AML-193 (cell line): ENCODE measurements at places on chromosomes 6 and 20.

GRCh38 chr6:91653895-91654294 is 1067.0 kb upstream of the MAP3K7 start:
- no peak for DNase-seq

DNA sequence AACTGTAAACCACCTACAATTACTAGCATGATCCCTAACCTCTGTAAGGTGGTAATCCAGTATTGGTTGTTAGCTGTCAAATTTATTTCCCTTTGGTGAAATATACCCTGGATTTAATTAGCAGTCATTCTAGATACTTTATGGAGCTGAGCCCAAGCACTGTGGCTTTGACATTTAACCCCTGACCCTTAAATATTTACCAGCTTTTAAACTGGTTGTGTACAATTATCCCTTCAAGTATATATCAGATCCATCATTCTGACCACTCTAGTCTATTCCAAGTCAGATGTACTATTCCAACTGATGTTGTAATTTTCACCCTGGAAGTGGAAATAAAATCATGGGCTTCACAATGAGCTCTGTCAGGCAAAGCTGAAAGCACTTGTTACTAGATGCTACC is 229.6 kb downstream of the FOXC1 start:
- DNase-seq, result no peak

DNA sequence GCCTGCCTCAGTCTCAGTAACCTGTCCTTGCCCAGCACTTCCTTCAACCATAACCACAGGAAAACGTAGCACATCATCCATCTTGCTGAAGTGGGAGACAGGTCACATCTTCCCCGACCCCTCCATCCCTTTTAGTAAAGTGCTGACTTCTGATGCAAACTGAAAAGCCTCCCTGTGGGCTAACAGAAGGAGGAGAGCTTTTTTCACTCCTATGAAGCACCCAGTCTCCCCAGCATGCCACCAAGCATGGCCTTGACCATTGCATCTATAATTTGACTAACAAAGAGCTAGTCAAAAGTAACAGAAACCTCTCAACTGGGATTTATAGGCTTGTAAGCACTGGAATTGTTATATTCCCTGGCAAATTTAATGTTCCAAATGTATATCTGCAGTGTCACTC is 288.9 kb upstream of the IRAK1BP1 start:
- DNase-seq, result no peak

- DNase-seq, result no peak
Observed at GRCh38 chr6:71197780-71198179, 90.8 kb upstream of the OGFRL1 start.

DNA sequence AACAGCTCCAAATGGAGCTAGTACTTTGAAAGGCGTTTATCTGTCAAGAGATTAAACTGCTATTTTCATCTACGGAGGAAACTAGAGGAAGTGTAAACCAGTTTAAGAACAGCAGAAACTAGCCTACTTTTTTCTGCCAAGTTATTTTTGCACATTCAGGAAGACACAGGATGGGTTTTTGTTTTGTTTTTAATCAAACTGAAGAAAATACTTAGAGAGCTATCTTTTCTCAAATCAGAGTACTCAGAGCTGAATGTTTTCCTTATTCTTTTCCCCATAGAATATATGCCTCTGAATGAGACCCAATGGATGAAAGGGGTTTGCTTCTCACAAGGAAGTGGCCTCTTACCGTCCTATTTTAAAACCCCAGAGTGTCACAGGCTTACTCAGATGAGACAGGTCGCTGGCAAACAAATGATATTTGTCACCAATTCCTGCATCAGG is 538.5 kb downstream of the CD83 start:
- no peak for DNase-seq

GRCh38 chr6:129733290-129733689 is 23.3 kb upstream of the ARHGAP18 start:
- no peak for DNase-seq

- no peak for DNase-seq
Observed at GRCh38 chr6:49736017-49736508, 8.1 kb downstream of the CRISP3 start.

DNA sequence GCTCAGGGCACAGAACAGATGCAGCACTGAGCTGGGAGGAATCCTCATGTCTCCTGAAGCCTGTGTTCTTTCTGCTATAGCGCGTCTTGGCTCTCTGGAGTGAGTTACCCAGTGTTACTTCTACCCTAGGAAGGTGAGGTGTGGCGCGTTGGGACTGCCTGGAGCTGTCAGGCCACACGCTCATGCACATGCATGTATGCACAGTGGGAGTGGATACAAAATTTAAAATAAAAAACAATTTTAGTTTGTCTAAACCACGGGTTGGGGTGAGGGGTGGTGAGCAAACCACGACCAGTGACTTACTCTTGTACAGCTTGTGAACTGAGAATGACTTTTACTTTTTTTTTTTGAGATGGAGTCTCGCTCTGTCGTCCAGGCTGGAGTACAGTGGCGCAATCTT is 298.6 kb upstream of the SUPT3H start:
- no peak for DNase-seq

DNA sequence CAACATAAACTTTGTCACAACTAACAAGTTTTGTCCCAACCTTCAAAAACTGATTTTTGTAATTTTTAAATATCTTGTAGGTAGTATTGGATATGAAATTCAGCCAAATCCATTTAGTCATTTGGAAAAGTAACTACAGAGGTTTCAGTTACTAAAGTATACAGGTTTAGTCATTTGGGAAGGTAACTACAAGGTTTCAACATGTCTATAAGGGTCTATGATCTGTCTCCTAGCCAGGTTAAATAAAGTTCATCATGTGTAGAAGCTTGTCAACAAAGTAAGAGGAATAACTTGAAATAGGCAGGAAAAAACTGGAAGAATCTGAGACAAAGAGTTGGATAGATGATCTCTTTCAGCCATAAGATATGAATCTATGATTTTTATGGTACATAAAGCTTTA is 229.8 kb downstream of the COL12A1 start:
- DNase-seq, result no peak

DNA sequence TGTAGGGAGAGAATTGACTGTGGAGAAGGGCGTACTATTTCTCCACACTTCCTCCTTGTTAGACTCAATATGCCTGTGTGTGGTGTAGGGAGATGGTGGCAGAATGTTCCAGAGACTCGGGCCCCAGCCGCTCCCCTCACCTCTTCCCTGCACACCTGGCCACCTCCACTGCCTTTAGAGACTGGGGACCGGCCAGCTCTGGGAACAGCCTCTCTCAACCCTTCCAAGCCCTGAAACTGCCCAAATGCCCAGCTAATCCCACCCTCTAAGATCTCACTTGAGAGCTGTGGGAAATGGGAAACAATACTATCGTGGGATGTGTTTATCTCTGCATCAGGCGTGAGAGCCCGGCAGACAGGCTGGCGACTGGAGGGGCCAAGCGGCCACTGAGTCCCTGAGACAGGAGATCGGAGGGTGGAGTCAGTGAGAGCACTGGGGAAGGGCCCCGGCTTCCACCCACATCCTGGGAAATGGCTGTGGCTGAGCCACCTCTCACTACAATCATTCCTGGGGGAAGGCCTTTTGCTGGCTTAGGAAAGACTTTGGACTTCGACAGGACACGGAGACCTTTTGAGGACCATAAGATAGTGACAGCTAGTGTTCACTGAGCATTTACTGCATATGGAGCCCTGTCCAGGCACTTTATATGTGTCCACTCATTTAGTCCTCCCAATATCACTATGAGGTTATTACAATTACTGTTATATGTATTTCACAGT is 31.0 kb upstream of the MRPS18A start:
- no peak for DNase-seq

GRCh38 chr6:27547157-27548075 is 74.5 kb upstream of the ZNF184 start:
- no peak for DNase-seq

GRCh38 chr20:41989935-41990635 is 371.9 kb upstream of the CHD6 start:
- DNase-seq, result no peak

DNA sequence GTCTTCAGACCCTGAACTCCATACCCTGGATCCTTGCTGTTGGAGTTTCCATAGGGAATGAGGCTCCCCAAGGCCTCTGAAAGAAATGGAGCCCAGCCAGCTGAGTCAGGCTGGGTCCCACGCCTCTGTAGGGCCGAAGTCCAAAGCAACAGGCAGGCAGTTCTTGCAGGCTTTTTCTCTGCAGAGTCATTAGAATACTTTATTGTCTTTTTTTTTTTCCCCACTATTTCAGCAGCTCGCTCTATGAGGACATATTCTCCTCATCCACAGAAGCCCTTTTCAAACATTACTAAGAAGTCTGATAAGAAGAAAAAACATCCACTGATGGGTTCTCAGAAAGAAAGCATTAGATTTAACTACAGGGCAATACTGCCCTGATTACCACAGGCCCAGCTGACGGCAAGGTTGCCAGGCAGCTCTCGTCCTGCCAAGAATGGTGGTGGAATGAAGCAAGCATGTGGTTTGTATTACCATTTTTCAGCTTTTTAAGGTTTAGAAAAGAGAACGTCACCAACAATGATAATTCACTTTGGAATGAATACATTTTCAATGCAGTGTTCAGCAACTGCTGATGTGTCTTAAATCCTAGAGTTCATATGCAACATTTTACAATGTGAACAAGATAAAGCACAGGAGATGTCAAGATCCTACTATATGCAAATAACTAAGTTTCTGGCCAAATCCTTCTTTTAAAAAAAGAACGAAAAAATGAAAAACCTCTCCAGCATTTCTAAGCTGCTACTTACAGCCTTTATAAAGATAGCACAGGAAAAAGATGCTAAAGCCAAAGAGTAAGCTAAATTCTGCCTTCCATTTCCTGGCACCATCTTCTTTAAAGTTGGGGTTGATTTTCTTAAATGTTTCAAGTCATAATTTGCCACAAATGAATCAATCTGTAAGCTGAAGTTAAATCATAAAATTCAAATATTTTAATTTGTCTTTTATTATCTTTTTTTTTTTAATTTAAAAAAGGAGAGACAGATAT is 223.6 kb upstream of the CITED2 start:
- DNase-seq, result no peak

DNA sequence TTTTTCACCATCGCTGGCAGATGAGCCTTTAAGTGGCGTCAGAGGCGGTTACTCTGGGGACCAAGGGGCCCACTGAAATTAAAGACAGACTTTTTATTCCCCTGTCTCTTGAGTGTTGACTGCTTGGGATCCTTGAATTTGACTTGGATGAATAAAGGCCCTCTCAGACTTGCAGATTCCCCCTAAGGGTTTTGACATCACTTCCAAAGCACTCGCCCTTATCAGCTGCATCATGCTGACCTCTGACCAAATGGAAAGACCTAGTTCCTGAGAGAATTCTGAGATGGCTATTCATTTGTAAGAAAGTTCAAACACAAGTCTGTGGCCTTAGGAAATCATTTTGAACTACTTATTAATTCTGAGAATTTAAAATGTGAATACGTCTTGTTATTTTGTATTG is 13.5 kb upstream of the MOXD1 start:
- no peak for DNase-seq

GRCh38 chr6:14807971-14808370 is 437.9 kb upstream of the JARID2 start:
- no peak for DNase-seq

DNA sequence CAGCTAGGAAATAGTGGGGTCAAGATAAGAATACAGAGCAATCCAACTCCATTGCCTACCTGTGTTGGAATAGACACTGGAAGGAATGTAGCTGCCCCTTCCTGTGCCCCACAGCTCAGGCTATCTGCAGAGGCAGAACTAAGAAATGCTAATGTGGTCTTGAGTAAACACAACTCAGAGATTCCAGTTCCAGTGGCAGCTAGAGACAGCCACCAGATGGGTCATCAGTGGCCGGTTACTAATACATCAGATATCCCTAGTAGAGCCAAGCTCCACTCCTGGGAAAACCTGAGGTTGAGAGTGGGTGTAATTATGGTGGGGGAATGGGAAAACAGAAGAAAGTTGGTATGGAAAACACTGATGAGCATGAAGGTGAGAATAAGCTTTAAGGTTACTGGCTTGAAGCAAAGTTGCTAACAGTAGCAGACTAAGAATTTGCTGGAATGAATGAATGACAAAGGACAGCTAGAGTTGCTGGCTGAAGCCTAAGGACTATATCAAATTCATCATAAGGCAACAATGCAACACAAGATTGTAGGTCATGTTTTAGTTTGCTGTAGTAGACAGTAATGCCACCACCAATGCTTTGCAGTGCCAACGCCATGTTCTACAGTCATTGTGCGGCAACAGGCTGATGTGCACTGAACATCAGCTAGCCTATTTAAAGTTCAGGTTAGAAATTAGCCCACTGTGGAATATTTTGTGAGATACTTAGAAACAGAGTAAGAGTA is 28.3 kb upstream of the FAM83C start:
- no peak for DNase-seq

- DNase-seq, result no peak
Observed at GRCh38 chr6:163651915-163652668, 237.6 kb downstream of the QKI start.

- no peak for DNase-seq
Observed at GRCh38 chr6:11218538-11219399, 13.7 kb downstream of the NEDD9 start.

- no peak for DNase-seq
Observed at GRCh38 chr6:29941916-29942274, 437 bp upstream of the HLA-A start.
